ENCODE measurements at places on chromosomes 5 and 9.

DNA sequence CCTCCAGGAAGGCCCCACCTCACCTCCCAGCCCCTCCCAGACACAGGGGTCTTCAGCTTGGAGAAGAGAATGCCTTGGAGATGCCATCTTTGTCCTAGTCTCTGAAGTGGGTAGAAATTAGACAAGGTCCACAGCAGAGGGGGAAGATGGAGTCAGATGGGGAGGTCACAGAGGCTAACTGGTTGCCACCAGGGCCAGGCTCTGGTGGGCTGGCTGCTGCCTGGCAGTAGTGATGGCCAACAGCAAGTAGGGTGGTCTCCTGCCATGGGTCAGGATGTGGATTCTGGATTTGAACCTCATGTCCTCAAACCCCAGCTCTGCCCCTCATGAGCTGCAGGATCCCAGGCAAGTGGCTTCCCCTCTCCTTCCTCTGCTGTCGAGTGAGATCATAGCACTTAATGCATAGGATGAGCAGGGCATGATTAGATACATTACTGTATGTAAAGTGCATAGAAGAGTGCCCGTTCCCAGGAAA, 38.7 kb upstream of the NEK6 start:
- no peak for DNase-seq

DNA sequence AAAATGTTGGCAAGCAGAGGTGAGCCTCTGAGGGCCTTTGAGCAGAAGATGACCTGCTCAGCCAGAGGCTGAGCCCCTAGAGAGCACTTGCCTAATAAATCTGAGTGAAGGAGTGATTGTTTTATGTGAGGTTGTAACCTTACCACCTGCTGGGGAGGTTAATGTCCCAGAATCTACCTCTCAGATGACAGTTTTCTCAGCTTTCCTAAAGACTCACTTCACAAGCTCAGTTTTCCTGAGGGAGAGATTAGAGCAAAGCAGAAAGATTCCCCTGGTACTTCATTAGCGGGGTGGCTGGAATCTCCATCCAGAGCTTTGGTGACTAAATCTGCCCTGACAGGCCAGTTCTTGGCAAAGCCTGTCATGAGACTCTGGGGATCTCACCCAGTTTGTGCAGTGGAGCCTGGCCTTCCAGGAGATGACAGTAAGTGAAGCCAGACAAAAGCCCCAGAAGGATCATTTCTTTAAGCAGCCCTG, 48.8 kb upstream of the GALNT10 start:
- no peak for DNase-seq

DNA sequence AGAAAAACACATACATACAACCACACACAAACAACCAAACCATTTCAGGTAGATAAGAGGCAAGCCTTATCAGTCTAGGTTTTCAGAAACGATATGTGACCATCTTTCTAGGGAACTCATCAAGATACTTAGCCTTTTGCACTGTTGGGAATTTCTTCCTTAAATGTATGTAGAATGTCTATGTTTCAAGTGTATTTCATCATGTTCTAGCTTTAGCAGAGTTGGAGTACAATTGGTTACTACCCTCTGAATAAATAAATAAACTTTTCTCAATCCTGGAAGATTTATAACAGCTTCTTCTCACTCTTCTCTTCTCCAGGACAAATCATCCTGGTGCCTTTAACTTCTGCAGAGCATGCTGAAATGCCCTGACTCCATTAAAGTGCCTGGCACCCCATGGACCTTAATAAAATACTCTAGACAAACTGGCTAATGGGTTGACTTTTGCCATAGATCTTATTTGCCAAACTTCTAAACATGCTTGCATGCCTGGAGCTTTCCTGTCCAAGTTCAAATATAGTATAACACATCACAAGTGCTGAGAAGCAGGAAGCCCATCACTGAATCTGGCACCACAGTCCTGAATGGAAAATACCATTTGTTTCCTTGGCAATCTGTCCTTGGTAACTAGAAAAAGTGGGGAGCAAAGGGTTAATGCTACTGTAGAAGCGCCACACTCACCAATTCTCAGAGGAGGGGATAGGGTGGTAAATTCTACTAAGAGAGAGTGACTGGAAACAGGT, 33.1 kb upstream of the ZNF462 start:
- no peak for DNase-seq

DNA sequence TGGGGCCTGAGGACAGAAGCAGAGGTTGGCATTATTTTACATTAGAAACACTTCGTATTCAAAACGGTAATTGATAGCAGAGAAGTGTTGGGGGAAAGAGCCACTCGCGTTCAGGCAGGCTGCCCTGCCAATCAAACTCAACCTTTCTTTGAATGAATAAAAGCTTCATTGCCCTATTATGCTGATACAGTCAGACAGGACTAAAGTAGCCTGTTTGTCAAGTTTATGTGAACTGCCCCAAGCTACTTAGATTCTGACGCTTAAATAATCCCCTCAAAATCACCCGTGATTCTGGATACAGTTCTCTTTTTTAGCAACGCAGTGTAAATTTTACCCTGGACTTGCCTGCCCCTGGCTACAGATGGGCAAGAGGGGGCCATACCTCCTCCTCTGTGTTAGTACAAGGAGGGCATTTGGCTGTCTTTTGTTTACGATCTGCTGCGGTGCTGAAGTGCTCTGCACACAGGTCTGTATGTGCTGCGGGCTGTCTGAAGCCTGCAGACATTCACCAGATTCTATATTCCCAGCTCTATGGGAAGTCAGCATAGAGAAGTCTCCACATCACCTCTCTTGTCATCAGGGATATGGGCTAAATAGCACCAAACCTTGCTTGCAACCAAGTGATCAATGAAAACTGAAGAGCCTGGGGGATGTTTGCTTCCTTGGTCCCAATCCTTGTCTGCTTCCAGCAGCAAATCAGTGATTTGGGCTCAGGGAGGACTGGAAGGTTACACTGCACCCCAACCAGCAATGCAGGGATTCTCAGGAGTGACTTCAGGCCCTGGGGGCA, 218.4 kb downstream of the EBF1 start:
- DNase-seq, result no peak

- DNase-seq, result no peak
These were observed 8.8 kb downstream of the TMEM171 start for GRCh38 chr5:73129143-73129542.

DNA sequence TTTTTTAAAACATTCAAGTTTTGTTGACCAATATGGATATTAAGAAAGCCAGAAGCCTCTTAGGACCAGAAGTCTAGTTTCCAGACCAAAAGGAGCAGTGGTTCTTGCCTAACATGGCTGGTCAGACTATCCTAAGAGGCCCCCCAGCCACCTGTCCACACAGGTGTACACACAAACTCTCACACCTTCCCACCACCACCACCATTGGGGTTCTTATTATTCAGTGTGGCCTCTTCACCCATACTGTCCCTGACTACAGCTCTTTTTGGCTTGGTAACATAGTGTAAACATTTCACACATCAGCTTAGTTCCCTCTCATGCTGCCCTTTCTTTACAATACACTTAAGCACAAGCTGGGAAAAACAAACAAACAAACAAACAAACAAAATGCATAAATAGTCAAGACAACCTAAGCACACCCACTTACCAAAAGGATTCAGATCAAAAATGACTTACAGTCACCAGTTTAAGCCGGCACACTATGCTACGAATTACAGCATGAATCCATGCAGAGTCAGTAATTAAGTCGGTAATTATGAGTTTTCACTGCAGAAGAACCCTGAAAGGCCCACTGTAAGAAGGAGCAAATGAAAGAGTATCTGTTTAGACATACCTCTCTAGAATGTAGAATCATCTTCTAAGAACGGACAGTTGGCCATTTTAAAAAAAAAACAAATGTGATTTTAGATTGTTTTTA, 9.5 kb downstream of the LHFPL2 start:
- DNase-seq, result no peak

DNA sequence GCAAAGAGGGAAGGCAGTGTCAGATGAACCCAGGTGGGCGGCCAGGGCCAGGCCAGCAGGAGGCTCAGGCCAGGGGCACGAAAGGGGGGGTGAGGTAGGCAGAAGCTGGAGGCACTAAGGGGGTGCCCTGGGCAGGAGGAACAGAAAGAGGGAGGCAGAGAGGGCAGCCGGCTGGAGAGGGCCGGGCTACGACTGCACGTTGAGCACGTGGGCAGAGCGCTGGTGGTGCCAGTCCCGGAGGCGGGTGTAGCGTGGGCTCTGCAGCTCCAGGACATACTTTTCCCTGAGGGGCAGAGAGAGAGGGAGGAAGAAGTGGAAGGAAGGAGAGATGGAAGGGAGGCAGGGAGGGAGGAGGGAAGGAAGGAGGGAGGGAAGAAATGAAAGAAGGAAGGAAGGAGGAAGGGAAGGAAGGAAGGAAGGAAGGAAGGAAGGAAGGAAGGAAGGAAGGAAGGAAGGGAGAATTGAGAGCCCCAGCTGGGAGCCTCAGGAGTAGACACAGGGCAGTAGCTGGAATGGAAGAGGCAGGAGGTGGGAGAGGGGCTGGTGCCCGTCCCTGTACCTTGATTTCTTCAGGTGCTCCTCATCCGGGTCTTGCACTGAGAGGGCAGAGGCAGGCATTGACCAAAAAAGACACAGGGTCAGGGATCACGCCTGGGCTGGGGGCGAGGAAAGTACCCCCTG, 7.0 kb downstream of the PDLIM7 start:
- no peak for DNase-seq

DNA sequence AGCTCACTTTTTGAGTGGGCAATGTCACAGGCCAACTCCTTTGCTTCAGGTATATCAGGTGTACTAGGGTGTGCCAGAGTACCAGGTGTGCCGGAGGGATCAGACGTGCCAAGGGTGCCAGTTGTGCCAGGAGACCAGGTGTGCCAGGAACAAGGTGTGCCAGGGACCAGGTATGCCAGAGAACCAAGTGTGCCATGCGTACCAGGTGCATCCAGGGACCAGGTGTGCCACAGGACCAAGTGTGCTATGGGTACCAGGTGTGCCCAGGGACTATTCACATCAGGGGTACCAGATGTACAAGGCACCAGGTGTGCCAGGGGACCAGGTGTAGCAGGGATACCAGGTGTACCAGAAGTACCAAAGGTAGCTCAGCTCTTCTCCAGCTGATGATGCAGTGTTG, 174.7 kb upstream of the S1PR3 start:
- DNase-seq, result no peak

DNA sequence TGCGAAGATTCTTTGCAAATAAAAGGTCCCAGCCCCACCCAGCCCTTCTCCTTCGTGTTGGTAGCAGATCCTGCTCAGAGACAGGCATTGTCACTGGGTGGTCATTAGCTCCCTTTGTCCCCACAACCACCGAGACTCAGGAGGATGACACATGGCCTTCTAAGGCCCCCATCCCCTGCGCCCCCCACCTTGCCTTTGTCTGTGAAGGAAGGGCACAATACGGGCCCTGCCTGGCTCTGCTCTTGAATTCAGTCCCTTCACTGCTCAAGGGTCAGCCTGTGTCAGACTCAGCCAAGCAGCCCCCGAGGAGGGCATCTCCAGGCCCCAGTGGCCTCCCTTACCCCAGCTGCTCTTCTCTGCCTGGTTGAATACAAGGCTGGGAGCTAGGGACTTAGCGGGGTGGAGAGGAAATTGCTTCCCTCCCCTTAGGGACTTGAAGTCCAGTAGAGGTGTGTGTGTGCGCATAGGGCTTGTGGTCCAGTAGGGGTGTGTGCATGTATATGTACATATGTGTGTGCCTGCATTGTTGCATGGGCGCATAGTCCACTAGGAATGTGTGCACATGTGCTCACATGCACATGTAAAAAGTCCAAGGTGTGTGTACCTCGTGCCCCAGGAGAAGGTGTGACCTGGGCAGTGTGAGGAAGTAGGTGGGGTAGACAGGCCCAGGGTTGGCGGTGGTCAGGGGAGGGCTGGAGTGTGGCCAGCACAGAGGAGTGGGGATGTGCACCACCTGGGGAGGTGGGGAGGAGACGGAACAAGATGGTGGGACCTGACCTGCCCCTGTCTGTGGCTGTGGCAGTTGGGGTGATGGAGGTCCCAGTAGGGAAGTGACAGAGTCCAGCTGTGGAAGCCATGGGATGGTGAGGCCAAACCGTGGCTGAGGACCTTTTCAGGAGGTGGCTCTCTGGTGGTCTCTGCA, 59.1 kb downstream of the PHF2 start:
- no peak for DNase-seq

DNA sequence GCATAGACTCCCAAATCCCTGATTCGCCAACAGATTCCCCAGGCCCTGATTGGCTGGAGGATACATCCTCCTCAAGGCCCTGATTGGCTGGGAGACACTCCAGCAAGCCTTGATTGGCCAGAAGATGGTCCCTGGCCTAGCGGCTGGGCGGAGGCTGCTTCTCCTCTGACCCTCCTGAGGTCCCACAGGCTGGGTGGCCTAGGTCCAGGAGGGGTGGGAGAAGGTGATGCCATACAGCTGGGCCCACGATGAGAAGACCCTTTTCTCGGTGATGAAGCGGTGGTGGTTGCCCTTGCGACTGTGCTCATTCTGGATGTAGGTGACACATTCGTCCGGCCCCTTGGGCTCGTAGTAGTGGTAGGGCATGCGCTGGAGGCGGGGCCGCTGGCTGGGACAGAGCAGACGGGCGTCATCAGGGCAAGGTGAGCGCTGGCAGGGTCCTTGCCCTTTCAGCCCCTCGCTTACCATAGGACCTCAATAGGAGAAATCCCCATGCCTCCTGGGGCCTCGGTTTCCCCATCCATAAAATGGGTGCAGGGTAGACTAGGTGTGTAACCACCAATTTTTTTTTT, 9.0 kb upstream of the AK1 start:
- DNase-seq, result no peak

DNA sequence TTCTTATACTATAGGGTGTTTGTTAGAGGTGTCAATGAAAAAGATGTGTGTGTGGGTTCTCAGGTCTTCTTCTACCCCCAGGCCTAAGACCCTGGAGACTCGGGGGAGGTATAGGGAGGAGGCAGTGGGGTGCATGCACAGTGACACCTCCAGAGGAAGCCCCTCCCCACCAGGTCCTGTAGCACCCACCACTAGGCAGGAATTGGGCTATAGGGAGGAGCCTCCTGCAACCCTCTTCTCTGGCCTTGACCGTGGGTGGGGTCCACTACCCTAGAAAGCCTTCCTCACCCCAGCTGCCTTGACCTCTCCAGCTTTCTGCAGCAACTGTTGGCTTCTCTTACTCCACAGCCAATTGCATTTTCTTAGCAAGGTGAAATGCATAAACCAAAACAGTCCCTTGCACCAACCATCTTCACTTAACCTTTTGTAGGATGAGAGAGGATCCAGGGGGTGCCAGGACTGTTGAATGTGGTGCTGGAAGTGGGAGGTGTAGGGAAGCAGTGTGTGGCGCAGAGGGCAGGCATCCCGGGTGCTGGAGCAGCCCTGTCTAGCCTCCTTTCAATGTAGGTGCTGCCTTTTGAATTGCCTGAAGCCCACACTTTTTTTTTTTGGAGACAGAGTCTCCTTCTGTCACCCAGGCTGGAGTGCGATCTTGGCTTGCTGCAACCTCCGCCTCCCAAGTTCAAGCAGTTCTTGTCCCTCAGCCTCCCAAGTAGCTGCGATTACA, 128.5 kb downstream of the RGS3 start:
- no peak for DNase-seq

DNA sequence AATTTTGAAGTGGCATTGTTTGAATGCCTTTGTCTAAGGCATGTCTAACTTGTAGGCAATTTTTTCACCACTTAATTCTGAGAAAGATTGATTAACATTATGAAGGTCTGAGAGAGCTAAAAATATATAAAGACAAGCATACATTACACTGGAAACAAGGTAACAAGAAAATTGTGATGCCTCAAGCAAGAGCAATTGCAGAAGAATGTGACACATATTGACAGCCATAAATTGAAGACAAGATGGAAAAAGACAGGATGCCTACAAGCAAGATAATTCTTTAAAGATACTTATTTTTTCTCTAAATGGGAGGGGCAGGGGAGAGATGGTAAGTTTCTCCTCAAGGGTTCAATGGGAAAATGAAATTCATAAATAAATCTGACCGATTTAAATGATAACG, 103.1 kb upstream of the CYLC2 start:
- DNase-seq, result no peak

All from activated naive CD8-positive, alpha-beta T cell treated with anti-CD3 and anti-CD28 coated beads, Interleukin-2, amount 50 U/mL, for 16 hours (primary cell).